ENCODE measurements at places on chromosomes 7 and 10.

GRCh38 chr10:102157224-102157623 is 5.0 kb downstream of the NOLC1 start:
- no peak for DNase-seq

DNA sequence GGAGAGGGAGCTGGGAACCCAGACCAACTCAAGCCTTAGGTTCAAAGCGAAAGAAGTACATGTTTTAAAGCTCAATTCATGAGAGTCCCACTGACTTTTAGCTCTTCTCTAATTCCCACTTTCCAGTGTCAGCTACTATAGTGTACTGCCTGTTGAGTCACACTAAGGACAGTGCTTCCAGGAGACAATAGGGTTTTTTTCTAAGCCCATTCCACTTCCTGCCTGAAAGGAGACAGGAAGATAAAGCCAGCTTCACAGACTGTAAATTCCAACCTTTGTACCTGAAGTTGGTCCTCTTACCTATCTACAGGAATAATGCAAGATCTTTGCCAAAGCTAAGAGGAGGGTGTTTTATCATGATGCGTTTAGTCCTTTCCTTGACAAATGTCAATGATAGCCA is 4.4 kb downstream of the MSRB2 start:
- DNase-seq, result no peak

- no peak for DNase-seq
Measured at GRCh38 chr7:108166687-108167086, 36.5 kb upstream of the LAMB4 start.

DNA sequence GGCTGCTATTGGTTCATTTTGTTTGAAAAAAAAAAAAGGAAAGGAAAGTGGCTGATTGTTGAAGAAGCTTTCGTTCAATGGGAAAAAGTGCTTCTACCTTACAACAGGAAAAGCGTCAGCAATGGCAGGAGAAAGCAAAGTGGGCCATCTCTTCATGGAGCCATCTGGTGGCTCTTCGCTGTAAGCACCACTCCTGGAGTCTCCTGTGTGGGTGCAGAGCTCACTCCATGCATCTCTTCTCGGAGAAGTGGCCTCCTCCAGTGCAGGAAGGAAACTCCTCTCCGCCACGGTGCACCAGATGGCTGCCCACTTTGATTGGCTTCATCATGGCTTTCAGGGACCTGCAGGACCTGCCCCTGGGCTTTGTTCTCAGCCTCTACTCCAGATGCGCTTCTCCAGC is 250.9 kb downstream of the PTEN start:
- peak; percentile 49 for DNase-seq

DNA sequence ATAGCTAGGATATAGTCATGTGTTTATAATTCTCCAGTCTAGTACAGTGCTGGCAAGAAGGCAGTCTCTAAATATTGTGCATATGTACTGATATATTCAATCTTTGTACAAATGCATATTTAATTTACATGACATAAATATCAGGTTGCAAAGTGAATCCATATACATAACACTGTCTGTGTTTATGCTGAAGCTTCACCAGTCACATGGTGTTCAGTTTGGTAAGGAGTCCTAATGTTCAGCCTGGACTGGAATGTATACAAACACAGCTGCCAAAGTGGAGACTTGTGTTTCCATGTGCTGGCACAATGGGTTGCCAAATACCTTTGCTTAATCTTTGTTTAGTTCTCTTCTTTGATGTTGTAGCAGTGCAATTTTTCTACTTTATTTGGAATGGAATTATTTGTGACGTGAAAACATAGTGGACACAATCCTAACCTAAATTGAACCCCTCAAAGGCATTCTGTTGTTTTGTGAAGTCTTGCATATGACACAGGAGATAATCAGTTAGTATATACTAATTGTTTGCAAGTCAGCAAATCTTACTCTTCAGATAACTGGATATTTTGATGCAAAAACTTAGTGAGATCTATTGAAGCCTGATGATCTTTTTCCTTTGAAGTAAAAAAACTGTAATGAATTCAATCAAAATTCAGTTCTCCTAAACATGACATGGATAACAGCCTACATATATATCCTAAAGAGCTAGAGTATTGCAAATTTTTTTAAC is 17.3 kb upstream of the ARL4A start:
- DNase-seq, result no peak

All from H7 (cell line).